ENCODE measurements at places on chromosomes 4 and X. TPM values are rescaled to one million over a fixed set of nuclear protein-coding genes. Genes with fewer than 3 reads are reported as not detected.
A peak's percentile ranks its signal among the peaks of the same experiment; 100 is the strongest.

DNA sequence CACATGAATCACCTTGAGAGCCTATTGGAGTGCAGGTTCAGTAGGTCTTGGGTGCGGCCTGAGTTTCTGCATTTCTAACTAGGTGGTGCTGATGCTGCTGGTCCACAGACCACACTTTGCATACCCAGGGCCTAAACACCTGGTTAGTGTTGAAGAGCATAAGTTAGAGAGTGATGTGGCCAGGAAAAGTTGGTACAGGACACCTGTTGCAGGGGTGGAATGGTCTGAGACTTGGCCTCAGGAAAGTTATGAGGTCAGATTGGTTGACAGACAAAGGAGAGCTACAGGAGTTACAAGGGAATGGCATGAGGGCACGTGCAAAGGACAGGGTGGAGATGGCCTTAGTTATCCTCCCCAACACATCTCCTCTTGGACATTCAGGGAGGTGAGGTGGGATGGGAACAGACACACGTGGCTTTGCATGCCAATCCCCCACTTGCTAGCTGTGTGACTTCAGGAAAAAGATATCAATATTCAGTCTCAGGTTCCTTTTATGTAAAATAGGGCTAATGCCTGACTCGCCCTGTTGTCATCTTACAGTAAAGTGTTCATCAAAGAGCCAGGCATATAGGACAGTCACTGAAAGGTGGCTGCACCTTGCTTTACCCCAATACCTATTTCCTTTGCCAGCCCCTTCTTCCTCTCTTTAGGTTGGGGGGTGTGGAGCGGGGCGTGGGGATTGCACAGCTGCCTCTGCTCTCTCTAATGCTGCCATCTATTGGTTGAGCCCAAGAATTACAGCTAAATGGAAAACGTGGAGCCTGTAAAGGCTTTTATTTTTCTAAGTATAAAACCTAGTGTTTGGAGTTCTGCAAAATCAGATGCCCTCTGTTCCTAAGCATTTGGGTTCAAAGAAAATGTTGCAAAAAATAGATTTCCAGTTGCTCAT, 47.5 kb downstream of the ATG4A start:
- H3K27ac ChIP-seq: no peak overlapping the region
- no peak overlapping the region for H3K4me3 ChIP-seq
- H3K4me1 ChIP-seq: no peaks in the 10 kb centered on the region
- no peaks in the 10 kb centered on the region for H3K27me3 ChIP-seq
- peaks cover 8% of the 10 kb centered on the region for H3K36me3 ChIP-seq
- no peak for DNase-seq

- no peak for DNase-seq
- H3K36me3 ChIP-seq: no peaks in the 10 kb centered on the region
- H3K27ac ChIP-seq: no peak overlapping the region
- H3K4me1 ChIP-seq: no peaks in the 10 kb centered on the region
- H3K4me3 ChIP-seq: no peak overlapping the region
Observed at GRCh38 chr4:115360431-115360830, 247.0 kb upstream of the NDST4 start.

DNA sequence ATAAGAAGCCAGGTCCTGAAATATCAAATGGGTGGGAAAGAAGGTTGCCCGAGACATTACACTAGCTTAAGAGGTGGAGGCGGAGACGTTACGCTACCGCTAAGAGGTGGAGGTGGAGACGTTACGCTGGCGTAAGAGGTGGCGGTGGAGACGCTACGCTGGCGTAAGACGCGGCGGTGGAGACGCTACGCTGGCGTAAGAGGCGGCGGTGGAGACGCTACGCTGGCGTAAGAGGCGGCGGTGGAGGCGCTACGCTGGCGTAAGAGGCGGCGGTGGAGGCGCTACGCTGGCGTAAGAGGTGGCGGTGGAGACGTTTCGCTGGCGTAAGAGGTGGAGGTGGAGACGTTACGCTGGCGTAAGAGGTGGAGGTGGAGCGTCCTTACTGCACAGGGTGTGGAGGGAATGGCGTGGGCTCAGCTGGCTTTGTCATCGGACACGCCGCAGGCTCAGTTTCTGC, 12.8 kb downstream of the CYP4V2 start:
- no peaks in the 10 kb centered on the region for H3K27me3 ChIP-seq
- peaks cover 34% of the 10 kb centered on the region for H3K4me1 ChIP-seq

The ZAR1 gene
- not detected for total RNA-seq

GRCh38 chr4:182301736-182302135, 58.5 kb downstream of the TENM3 start:
- no peak overlapping the region for H3K4me3 ChIP-seq
- H3K27me3 ChIP-seq: peaks cover 1% of the 10 kb centered on the region
- H3K4me1 ChIP-seq: no peaks in the 10 kb centered on the region

DNA sequence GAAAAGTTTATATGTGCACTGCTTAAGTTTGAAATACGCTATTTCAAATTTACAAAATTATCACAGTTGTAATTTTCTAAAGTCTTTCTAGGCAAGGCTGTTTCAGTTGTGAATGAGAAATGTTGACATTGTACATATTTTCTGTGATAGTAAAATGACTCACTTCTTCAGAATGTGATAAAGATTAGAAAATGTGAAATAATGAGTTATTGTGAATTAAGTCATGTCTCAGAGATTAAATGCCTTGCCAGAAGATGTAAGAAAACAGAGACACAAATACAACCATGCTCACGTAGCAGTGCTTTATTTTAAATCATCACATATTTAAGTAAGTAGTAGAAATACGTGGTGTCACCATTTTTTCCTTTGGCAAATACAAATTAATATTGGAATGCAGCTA, 768 bp downstream of the CLCN4 start:
- H3K27me3 ChIP-seq: peaks cover 38% of the 10 kb centered on the region
- no peaks in the 10 kb centered on the region for H3K36me3 ChIP-seq
- H3K4me1 ChIP-seq: peaks cover 9% of the 10 kb centered on the region
- no peak for DNase-seq
- no peak overlapping the region for H3K4me3 ChIP-seq

The PRRG3 gene
- not detected for total RNA-seq

The KCNIP4 gene
- not detected for total RNA-seq

DNA sequence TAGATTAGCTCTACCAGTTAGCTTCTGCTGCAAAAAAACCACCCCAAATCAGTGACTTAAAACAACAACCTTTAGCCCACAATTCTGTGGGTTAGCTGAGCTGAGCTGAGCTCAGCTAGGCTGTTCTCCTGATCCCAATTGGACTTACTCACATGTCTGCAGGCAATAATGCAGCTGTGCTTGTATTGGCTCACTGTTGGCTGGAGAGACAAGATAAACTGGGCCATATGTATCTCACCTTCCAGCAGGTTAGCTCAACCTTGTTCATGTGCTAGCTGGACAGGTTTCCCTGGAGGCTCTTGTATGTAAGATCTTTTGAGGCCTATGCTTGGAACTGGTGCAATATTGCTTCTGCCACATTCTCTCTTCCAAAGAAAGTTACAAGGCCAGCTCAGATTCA, 261.5 kb upstream of the ADGRL3 start:
- H3K4me1 ChIP-seq: no peaks in the 10 kb centered on the region
- H3K27me3 ChIP-seq: no peaks in the 10 kb centered on the region
- no peak for DNase-seq
- no peak overlapping the region for H3K27ac ChIP-seq

- no peak for DNase-seq
- H3K27ac ChIP-seq: no peak overlapping the region
- H3K36me3 ChIP-seq: peaks cover 32% of the 10 kb centered on the region
- H3K4me3 ChIP-seq: no peak overlapping the region
- H3K4me1 ChIP-seq: no peaks in the 10 kb centered on the region
Observed at GRCh38 chr4:3135155-3136011, 60.9 kb downstream of the HTT start.

GRCh38 chrX:344371-344901, 25.8 kb upstream of the GTPBP6 start:
- no peaks in the 10 kb centered on the region for H3K4me1 ChIP-seq
- no peak for DNase-seq
- H3K27me3 ChIP-seq: no peaks in the 10 kb centered on the region
- peaks cover 9% of the 10 kb centered on the region for H3K36me3 ChIP-seq

- no peak for DNase-seq
- H3K4me3 ChIP-seq: no peak overlapping the region
- no peaks in the 10 kb centered on the region for H3K27me3 ChIP-seq
- H3K36me3 ChIP-seq: no peaks in the 10 kb centered on the region
- no peak overlapping the region for H3K27ac ChIP-seq
- no peaks in the 10 kb centered on the region for H3K4me1 ChIP-seq
Observed at GRCh38 chr4:43875655-43876054, 573.0 kb downstream of the KCTD8 start.

- H3K36me3 ChIP-seq: peaks cover 4% of the 10 kb centered on the region
- H3K4me3 ChIP-seq: peak overlapping the region; percentile 52
- peaks cover 63% of the 10 kb centered on the region for H3K27me3 ChIP-seq
- DNase-seq: no peak
- peaks cover 9% of the 10 kb centered on the region for H3K4me1 ChIP-seq
Observed at GRCh38 chr4:183797011-183797444, 108.1 kb upstream of the STOX2 start.

- H3K27ac ChIP-seq: no peak overlapping the region
- H3K4me3 ChIP-seq: no peak overlapping the region
- H3K27me3 ChIP-seq: peaks cover 3% of the 10 kb centered on the region
- no peak for DNase-seq
Observed at GRCh38 chr4:24877868-24878635, 34.8 kb downstream of the CCDC149 start.

DNA sequence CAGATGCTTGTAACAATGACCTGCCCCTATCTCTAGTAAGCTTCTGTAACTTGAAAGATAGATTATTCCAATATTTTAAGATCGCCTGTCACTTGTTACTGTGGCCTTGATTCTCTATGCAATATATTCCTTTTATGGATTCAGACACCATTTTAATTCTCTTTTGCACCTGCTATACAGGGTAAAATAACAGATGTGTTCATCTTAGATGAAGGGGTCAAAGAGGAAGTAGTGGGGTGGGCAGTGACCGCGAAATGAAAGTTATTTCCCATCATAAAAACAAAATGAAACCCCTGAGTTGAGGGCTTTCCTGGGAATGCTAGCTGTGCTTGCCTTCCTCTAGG, 175.9 kb downstream of the TSPAN5 start:
- no peaks in the 10 kb centered on the region for H3K27me3 ChIP-seq
- H3K4me3 ChIP-seq: peak overlapping the region; percentile 31
- DNase-seq: no peak
- H3K4me1 ChIP-seq: peaks cover 78% of the 10 kb centered on the region

DNA sequence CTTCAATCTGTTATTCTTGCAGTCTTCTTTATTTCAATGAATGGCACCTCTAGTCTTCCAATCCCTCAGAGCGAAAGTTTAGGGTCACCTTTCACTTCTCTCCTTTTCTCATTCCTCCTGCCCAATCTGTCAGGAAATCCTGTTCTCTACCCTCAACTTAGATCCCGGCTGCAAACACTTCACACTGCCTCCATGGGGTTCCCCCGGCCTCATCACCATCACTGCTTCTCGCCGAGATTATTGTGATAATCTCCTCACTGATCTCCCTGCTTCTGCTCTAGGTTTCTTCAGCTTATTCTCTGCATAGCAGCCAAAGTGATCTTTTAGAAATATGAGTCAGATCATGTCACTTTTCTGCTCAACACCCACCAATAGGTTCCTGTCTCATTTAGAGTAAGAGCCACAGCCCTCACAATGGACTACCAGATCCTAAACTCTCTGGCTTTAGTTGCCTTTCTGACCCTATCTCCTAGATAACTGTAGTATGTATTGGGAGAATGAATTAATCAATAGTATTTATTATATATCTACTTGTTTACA, 43.6 kb upstream of the TBC1D9 start:
- H3K36me3 ChIP-seq: no peaks in the 10 kb centered on the region
- no peak for DNase-seq
- no peak overlapping the region for H3K4me3 ChIP-seq
- H3K27me3 ChIP-seq: peaks cover 1% of the 10 kb centered on the region
- H3K27ac ChIP-seq: no peak overlapping the region

DNA sequence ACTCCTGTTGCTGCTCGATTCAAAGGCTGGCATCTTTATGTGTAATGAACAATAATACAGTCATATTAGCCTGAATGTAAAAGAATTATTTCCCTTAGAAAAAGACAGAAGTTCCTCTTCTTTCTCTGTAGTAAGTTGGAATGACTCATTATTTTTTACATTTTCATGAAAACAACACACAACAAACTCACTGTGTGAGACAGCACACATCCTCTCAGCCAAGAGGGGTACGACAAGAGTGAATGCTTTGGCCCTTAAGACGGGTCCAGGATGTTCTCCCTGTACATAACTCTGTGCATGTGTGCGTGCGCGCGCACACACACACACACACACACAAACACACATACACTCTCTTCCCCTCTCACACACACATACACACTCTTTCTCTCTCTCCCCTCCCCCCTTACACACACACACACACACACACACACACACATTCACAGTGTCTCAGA, 72.8 kb downstream of the MANBA start:
- DNase-seq: no peak
- no peak overlapping the region for H3K4me3 ChIP-seq
- H3K27me3 ChIP-seq: no peaks in the 10 kb centered on the region
- no peak overlapping the region for H3K27ac ChIP-seq
- H3K36me3 ChIP-seq: peaks cover 5% of the 10 kb centered on the region

GRCh38 chr4:173519111-173520101, 10.6 kb downstream of the HAND2 start:
- peaks cover 24% of the 10 kb centered on the region for H3K4me1 ChIP-seq
- H3K27ac ChIP-seq: no peak overlapping the region
- H3K36me3 ChIP-seq: peaks cover 4% of the 10 kb centered on the region
- H3K4me3 ChIP-seq: peak overlapping the region; percentile 32
- no peak for DNase-seq
- H3K27me3 ChIP-seq: peaks cover 92% of the 10 kb centered on the region

The SGMS2 gene
- total RNA-seq: not detected
